Midbrain (tissue), 1 donor: ENCODE measurements at places on chromosomes 3 and 15.

DNA sequence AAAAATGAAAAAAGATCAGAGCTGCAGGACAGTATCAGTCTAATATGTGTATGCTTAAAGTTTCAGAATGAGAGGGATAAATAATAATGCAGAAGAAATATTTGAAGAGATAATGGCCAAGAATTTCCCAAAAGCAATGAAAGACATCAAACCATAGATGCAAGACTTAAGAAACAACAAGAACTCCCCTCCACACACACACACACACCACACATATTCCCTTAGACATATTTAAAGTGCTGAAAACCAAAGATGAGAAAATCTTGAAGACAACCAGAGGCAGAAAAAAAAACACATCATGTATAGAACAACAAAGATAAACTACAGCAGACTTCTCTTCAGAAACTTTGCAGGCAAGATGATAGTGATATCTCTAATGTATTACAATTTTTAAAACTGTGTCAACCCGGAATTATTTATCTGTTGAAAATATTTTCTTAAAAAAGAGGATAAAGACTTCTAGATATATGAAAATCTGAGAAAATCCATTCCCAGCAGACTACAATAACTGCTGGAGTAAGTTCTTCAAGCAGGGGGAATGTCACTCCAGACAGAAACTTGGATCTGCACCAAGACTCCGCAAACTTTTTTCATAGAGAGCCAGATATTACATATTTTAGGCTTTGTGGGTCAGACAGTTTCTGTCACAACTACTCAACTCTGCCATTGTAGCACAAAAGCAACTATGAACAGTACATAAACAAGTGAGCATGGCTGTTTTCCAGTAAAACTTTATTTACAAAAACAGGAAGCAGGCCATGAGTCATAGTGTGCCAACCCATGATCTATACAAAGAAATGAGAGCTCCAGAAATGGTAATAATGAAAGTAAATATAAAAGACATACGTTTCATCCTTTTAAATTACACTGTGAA is 223.4 kb upstream of the CGNL1 start:
- no peak for DNase-seq

DNA sequence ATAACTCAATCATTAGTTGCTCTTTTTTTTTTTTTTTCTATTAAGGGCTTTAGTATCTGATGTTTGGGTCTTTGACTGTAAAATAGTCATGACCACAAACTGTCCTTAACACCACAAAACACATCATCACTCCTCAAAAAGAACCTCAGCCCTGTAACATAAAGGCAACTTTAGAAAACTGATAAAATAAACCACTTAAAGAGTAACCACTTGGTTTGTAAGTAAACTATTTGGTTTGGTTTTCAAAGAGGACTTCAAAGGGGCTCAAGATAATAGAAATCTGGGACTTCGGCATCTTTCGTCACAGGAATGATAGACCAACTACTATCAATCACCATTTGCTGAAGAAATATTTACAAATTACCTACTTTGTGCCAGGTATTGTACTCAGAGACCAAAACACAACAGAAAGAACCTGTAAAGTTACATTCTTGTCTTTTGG is 167.8 kb downstream of the FOXP1 start:
- no peak for DNase-seq

DNA sequence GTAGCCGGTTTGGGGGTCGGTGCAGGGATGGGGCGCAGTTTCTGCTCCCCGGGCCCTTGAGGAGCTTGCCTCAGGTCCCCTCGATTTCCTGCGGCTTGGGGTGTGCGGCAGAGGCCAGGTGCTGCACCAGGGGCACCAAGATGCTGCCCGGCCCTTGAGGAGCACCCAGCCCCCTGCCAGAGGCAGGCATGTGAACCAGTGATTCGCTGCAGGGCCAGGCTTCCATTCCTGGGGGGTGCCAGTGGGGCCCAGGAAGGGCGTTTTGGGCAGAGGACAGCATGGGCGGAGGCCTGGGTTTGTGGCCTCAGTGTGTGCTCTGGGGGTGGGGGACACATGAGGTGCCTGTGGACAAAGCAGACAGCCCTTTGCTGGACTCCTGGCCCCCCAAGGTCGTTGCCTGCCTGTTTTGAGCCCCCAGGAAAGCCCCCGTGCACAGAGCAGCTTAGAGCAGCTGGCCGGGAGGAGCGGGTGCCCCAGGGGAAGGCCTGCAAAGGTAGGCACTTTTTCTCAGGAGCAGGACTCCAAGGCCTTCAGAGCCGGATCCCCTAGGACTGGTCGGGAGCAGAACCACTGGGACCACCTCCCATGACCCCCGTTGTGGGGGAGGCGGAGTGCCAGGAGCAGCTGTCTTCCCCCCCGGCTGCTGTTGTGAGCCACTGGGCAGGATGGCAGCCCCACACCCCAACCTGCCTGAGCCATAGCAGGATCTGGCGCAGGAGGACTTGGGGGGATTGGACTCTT is 1.6 kb downstream of the PLXNA1 start:
- no peak for DNase-seq

- no peak for DNase-seq
Observed at GRCh38 chr3:15092686-15093085, 6.3 kb downstream of the RBSN start.

DNA sequence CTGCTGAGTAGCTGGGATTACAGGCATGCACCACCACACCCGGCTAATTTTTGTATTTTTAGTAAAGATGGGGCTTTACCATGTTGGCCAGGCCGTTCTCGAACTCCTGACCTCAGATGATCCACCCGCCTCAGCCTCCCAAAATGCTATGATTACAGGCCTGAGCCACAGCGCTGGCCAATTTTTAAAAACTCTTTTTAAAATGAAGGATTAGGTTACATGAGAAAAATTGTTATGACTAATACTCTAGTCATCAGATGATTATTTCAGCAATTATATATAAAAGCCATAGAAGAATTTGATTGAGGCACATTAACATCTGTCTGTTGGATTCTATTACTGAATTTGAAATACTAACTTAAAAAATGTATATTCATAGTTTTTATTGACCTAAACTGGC is 134.1 kb upstream of the MNS1 start:
- DNase-seq, result no peak

DNA sequence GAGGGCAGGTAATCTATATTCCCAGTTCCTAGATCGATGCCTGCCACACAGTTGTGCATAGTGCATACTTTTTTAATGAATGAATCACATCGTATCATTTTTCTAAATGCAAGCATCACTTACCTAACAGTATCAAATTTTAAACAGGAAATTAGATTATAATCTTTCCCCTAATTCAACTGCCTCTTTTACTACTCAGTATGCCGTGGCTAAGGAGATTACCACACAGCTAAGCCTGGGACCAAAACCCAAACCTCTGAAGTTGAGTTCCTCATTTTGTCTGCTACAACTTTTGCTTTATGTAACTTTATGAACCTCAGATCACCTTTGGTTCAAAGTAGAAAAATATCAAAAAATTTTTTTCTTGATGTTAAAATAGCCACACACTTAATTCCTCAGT is 53.2 kb upstream of the FNDC3B start:
- no peak for DNase-seq

GRCh38 chr3:149604125-149604875 is 53.5 kb downstream of the WWTR1 start:
- no peak for DNase-seq

GRCh38 chr3:175956964-175957363 is 1097.8 kb downstream of the NAALADL2 start:
- DNase-seq, result peak; percentile 1

DNA sequence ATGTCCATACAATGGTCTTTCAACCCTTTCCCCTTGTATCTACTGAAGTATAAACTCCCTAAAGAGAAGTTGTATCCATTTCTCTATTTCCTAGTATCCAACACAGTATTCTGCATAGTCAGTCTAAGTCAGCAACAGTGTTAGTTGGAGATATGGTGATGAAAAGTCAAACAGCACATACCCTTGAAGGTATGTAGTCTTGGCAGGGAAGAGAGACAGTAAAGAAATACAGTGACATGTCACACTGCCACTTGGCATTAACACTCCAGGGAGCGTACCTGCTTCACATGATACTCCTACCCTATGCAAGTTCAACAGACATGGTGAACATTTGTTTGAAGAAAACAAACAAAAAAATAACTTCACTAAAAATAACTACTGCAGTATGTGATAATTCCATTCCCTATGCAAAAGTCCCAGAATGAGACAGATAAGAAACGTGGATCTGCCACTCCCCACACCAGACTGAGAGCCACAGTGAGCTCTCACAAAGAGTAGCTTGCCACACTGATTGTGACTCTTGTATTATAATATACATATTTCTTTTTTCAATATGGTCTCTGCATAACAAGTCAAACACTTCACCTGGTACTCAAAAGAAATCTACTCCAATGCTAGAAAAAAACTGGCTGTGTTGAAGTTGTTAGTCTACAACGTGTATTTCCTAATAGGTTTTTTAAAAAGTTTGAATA is 5.9 kb downstream of the PDCD10 start:
- DNase-seq, result no peak

DNA sequence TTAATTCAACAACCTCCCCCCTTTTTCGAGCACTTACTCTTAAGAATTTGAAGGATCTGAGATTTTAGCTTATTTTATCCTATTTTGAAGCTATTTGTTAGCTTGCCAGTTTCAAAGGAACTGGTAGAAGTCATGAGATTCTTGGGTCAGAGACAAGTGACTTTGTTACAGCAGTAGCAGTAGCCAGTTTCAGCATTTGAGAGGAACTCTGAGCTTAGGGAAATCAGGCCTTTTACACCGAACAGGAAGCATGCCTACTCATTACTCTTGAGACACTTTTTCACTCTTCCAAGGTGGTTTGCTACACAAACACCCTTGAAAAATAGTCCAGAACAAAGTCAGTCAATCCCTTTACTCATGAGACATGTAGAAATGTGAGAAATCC is 24.5 kb upstream of the TM4SF1 start:
- DNase-seq, result no peak

- no peak for DNase-seq
Observed at GRCh38 chr15:31263751-31264558, 62.7 kb upstream of the KLF13 start.

- DNase-seq, result no peak
Observed at GRCh38 chr3:171489348-171489747, 29.1 kb upstream of the TNIK start.

- no peak for DNase-seq
Observed at GRCh38 chr3:124246376-124246775, 254.5 kb upstream of the ROPN1 start.

DNA sequence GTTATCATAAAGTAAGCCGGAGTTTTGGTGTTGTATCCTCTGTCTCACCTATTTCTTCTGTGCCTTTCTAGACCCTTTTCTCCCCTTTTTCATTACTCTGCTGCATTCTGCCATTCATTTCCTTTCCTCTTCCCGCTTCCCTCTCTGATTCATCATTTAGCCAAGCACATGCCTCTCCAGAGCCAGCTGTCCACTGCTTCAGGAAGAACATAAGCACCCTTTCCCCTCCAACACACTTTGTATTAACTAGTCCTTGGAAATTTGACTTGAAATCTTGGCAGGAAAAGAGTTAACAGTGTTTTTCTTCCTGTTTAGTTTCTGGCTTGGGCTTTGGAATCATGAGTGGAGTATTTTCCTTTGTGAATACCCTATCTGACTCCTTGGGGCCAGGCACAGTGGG is 9.7 kb downstream of the APH1B start:
- no peak for DNase-seq

DNA sequence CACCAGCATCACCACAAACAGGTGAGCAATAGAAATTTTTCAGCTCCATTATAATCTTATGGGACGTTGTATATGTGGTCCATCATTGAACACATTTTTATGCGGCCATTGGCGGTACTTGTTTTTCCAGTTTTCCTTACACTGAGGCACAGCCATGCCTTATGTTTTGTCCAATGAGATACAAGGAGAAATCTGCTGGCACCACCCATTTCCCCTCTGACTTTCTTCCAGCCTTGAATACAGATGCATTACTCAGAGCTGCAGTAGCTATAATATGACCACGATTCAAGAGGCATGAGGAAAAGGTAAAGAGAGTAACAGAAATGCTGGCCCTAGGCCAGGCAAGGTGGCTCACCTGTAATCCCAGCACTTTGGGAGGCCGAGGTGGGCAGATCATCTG is 9.0 kb upstream of the PIK3R4 start:
- DNase-seq, result no peak

DNA sequence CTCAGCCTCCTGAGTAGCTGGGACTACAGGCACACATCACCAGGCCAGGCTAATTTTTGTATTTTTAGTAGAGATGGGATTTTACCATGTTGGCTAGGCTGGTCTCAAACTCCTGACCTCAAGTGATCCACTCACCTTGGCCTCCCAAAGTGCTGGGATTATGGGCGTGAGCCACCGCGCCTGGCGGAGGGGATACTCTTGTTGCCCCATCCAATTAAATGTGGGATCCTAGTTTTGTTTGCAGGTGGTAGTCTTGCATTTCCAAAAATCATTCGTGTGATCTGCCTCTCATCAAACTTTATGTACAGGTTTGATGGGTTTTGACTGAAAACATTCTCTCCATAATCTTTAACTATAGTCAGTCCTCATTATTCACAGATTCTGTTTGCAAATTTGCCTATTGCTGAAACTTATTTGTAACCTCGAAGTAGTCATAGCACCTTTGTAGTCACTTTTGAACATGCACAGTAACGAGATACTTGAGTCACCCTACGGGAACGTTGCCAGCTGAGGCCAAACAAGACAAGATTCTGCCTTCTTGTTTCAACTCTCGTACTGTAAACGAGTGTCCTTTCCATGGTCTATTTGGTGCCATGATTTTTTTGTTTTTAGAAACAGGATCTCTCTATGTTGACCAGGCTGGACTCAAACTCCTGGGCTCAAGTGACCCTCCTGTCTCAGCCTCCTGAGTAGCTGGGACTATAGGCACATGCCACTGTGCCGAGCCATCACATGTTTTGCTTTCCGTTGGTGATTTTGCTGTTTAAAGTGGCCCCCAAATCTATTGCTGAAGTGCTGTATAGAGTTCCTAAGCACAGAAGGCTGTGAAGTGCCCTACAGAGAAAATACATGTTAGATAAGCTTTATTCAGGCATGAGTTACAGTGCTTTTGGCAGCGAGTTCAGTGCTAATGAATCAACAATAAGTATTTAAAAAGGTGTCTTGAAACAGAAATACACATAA is 8.1 kb upstream of the MAPK6 start:
- no peak for DNase-seq

DNA sequence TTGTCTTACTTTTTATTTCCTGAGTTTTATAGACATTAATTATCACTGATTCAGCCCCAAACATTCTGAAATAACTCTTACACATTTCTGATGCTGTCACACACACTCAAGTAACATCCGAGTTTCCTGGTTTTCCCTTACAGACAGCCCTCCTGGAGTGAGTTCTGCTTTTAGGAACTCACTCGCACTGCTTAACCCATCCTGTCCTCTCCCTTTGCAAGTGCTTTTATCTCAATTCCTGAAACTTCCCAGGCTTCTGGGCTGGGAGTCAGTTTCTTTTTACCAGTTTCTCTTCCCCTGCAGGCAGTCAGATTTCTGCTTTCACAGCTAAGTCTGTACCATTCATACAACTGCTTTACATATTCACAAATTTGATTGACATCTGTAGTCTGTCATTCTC is 15.6 kb upstream of the SH3GL3 start:
- DNase-seq, result no peak
